Astrocyte of the cerebellum (primary cell): ENCODE measurements at places on chromosomes 6 and 20.

- DNase-seq, result no peak
Measured at GRCh38 chr6:23637296-23637695, 488.7 kb upstream of the NRSN1 start.

DNA sequence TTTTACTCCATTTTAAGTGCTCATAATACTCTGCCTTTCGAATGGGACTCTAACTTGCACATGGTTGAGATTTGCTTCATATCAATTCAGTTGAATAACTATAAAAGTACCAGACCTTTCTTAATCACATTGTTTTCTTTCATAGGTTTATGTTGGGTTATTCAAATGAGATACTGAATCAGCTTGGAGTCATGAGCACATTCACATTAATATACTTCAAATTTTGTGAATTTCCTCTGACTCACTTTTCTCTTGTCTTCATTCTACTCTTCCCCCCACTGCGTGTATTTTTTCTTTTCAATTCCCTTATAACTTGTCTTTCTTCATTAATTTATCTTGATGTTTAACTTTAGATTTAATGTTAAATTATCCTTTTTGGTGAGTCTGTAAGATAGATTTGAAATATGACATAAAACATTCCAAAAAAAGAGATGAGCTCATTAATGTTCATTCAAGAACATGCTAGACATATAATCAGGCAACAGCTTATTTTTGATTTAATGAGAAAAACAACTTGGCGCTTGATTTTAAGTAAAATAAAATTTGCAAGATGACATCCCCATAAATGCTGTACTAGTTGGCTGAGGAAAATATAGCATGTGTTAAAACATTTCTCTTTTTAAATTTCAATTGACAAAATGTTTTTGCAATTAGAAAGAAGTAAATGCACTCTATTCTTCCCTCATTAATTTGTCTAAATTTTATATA is 736.0 kb downstream of the CD109 start:
- no peak for DNase-seq

GRCh38 chr20:561437-562231 is 18.0 kb upstream of the CSNK2A1 start:
- peak; percentile 19 for DNase-seq

GRCh38 chr6:111994791-111995190 is 59.1 kb upstream of the CCN6 start:
- DNase-seq, result no peak

GRCh38 chr6:67683960-67684359 is 951.1 kb upstream of the ADGRB3 start:
- DNase-seq, result peak; percentile 12

GRCh38 chr6:143772116-143773086 is 70.7 kb upstream of the LTV1 start:
- no peak for DNase-seq

DNA sequence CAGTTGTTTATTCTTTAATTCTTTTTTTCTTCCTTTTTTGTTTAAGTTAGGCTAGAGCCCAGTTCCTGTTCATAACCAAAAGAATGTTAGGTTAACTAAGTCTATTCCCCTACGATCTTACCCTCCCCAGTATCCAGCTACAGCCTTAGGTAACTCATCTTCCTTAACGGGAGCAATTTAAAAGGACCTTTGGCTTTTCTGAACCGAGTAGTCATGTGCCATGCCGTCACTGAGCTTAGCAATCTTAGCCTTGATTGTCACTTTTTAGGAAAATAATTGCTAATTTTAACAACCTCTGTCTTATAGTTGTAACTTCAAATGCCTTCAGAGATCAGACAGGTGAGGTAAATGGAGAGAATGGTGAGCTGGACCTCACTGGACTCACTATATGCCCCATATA is 6.2 kb downstream of the METTL24 start:
- DNase-seq, result no peak

DNA sequence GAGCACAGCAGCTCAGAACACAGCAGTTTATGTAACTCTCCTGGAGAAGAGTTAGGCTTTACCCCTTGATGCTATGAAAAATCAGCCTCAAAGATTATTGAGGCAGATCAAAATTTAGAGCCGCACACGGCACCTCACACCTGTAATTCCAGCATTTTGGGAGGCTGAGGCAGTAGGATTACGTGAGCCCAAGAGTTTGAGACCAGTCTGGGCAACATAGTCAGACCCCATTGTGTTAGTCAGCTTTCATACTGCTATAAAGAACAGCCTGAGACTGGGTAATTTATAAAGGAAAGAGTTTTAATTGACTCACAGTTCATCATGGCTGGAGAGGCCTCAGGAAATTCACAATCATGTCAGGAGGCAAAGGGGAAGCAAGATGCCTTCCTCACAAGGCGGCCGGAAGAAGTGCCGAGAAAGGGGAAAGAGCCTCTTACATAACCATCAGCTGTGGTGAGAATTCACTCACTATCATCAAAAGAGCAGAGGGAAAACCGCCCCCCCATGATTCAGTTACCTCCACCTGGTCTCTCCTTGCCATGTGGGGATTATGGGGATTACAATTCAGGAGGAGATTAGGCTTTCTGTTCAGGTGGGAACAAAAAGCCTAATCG is 87.7 kb downstream of the SGK1 start:
- DNase-seq, result no peak

DNA sequence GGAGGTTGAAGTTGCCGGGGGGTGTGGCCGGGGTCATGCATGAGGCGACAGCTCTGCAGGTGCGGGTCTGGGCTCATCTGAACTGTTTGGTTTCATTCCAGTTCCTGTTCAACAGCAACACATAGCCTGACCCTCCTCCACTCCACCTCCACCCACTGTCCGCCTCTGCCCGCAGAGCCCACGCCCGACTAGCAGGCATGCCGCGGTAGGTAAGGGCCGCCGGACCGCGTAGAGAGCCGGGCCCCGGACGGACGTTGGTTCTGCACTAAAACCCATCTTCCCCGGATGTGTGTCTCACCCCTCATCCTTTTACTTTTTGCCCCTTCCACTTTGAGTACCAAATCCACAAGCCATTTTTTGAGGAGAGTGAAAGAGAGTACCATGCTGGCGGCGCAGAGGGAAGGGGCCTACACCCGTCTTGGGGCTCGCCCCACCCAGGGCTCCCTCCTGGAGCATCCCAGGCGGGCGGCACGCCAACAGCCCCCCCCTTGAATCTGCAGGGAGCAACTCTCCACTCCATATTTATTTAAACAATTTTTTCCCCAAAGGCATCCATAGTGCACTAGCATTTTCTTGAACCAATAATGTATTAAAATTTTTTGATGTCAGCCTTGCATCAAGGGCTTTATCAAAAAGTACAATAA is 72.5 kb downstream of the PTPN1 start:
- DNase-seq, result no peak

DNA sequence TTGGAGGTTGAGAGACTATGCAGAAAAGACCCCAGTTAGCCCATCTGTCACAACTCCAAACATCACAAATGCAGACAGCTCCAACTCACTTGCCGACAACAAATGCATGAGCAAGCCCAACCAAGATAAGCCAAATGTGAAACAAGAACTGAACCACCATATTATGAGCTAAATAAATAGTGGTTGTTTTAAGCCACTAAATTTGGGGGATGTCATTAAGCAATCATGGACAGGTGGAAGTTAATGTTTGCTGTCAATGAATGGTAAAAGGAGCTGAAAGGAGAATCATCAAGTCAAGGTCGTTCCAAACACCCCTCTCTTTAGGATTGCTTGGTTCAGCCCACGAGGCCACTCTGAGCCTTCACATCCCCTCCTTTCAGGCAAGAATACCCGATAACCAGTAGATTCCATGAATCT is 71.2 kb upstream of the PLCB4 start:
- no peak for DNase-seq

- no peak for DNase-seq
Measured at GRCh38 chr6:89217299-89217910, at the start of gene GABRR1. GABRR1 (minus strand) TSS chr6:89217358; CDS start chr6:89217322, 36 bp downstream.

- peak; percentile 8 for DNase-seq
Measured at GRCh38 chr6:169328112-169328801, 74.6 kb upstream of the THBS2 start.

DNA sequence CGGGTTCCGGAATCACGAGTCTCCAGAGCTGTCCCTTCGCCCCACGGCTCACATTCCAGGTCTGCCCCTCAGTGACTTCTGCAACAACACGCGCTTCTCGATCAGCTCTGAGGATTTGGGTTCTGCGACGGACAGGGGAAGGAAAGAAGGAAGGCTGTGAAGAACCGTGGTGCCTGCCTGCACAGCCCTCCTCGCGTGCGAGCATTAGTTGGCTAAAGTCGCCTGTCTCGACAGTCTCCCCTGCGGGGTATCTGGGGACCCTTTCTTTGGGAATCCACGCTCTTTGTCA is 23.1 kb downstream of the VPS52 start:
- DNase-seq, result peak; percentile 13

DNA sequence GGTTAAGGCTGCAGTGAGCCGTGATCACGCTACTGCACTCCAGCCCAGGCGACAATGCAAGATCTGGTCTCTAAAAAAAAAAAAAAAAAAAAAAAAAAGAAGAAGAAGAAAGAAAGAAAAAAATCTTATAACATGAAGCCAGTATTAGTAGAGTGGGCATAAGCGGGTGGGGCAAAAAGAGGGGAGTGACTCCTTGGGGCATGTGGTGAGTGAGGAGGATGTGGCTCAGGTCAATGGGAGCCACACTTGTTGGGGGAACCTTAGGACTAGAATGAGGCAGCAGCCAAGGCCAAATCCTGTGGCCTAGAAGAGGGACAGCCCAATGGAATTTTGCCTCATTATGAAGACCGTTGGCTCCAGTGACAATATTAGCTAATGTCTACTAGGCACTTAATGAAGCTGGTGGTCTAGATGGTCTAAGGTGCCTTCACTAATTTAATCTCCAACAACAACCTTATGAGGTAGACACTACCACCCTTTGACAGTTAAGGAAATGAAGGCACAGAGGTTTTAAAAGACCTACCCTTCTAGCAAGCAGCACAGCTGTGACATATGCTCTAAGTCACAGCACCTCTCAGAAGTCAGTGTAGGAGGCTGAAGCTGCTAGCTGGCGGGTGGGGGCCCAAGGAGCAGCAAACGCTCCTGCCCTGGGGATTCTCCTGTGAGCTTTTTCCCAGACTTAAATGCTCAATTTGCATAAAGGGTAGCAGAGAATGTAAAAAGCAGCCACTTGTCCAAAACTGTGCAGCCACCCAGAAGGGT is 23.6 kb upstream of the ARMC12 start:
- no peak for DNase-seq

GRCh38 chr20:50482396-50482981 is 27.7 kb upstream of the PTPN1 start:
- DNase-seq, result no peak

DNA sequence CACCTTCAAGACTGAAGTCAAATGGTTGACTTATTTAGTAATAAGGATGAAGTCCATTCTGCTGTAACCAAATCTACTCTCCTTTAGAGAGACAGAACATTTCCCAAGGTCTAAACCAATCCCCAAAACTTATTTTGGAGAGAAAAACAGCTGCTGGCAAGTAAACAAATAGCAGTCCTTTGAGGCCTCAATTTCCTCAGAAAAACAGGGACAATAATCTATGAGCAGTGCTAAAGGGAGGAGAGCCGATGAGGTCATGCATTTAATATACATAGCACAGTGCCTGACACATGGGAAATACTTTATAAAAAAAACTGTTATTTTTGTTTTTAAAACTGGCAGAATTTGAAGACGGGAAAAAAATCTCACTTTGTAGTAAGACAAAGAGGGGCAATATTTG is 526.0 kb downstream of the EPM2A start:
- no peak for DNase-seq

DNA sequence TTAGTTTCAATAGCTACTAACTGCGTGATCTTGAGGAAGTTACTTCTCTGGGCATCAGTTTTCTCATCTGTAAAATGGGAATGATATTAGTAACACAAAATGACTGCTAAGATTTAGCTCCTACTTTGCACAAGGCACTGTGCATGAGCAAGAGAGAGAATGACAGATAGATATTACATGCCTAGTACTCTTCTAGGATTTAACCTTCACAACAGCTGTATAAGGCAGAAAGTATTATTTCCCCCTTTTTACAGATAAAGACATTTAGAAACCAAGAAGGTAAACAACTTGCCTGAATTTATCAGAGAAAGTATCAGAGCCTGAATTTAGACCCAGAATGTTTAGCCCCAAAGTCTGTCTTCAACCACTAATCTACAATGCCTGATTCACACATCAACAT is 281.6 kb downstream of the KHDC1L start:
- DNase-seq, result no peak
